ENCODE measurements at places on chromosomes 7 and 10. TPM values are rescaled to one million over a fixed set of nuclear protein-coding genes. Genes with fewer than 3 reads are reported as not detected.

DNA sequence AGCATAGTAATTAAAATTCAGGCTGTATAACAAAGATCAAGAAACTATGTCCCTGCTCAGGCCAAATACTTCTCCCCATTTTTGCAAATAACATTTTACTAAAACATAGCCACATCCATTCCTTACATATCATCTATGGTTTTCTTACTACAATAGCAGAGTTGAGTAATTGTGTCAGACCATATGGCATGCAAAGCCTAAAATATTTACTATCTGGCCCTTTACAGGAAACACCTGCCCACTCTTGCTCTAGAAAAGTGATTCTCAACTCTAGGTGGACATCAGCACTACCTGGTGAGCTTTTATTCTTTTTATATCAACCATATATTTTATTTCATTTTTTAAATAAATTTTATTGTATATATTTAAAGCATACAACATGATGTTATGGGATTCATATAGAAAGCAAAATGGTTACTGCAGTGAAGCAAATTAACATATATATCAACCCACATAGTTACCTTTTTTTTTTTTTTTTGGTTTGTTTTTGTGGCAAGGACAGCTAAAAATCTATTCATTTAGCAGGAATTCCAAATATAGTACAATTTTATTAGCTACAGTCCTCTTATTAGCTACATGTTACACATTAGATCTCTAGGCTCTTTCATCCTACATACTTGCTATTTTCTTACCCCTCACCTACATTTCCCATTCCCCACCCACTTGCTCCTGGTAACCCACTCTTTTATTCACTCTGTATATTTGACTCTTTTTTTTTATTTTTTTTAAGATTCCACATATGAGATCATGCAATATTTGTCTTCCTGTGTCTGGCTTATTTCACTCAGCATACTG, 19.6 kb downstream of the ABI1 start:
- H3K36me3 ChIP-seq, result peaks cover 37% of the 10 kb centered on the region
- peak overlapping the region; percentile 48 for H3K4me3 ChIP-seq
- peak overlapping the region; percentile 72 for H3K27ac ChIP-seq

- no peak for DNase-seq
- no peak overlapping the region for H3K27ac ChIP-seq
- no peak overlapping the region for H3K4me3 ChIP-seq
- no peaks in the 10 kb centered on the region for H3K36me3 ChIP-seq
- H3K4me1 ChIP-seq, result peaks cover 36% of the 10 kb centered on the region
- H3K27me3 ChIP-seq, result no peaks in the 10 kb centered on the region
These were observed 5.4 kb downstream of the ASB13 start for GRCh38 chr10:5661043-5661442.

Gene STARD3NL
- total RNA-seq, result 12.8 TPM

Gene RAB19
- total RNA-seq, result 6.5 TPM

DNA sequence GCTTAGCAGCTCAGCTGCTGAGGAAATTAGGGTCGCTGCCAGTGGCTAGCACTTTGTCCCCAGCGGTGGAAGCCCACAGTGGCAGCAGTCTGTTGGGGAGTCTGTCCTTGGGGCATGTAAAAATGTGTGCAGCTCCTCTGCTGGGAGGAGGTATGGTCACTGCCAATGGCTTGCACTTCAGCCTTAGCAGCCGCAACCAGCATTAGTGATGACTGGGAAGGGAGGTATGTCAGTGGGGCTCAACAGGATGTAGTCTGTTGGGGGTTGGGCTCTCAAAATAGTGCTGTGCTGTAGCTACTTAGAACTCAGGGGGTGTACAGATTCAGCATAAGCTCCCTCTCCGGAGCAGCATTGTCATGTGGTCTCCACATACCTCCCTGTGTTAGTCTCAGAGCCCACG, 189.9 kb downstream of the ZEB1 start:
- peaks cover 9% of the 10 kb centered on the region for H3K4me1 ChIP-seq
- peaks cover 63% of the 10 kb centered on the region for H3K36me3 ChIP-seq
- no peak overlapping the region for H3K4me3 ChIP-seq

Gene CHAT
- not detected for total RNA-seq

GRCh38 chr10:101043363-101043707, 12.3 kb downstream of the SFXN3 start:
- H3K27ac ChIP-seq, result peak overlapping the region; percentile 61
- no peaks in the 10 kb centered on the region for H3K36me3 ChIP-seq
- no peak for DNase-seq
- H3K4me3 ChIP-seq, result peak overlapping the region; percentile 97
- peaks cover 24% of the 10 kb centered on the region for H3K4me1 ChIP-seq

Gene CASD1
- total RNA-seq, result 33.8 TPM

DNA sequence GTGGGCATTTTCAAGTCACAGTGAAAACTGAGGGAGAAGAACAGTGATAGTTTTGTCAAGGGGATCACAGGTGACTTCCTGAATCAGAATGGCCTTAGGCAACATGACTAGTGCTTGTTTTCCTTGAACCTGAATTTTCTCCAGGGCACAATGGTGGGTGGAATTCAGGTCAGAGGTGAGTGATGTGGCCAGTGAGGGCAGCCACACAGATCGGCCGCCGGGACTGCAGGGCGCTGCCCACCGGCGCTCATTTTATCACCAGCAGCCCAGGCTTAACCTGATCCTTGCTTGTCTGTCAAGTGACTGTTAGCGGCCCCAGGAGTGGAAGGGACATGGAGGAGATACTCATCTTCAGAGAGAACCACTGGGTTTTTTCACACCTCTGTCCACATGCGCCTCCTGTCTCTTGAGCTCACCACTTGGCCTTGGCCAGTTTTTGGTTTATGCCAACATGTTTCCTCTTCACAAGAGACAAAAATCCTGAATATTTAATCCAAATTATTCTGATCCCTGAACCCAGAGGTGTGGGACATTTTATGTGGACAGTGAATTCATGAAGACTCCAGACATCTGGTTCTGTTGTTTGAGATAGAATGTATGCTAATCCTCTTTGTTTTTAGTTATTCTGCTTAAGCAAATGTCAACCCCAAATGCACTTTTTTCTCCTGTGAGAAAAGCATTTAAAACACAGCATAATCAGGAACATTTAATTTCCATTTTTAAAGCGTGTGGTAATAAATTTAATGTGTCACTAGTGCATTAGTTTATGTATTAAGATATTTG, 108.7 kb downstream of the DOCK1 start:
- no peak overlapping the region for H3K27ac ChIP-seq
- no peaks in the 10 kb centered on the region for H3K4me1 ChIP-seq

DNA sequence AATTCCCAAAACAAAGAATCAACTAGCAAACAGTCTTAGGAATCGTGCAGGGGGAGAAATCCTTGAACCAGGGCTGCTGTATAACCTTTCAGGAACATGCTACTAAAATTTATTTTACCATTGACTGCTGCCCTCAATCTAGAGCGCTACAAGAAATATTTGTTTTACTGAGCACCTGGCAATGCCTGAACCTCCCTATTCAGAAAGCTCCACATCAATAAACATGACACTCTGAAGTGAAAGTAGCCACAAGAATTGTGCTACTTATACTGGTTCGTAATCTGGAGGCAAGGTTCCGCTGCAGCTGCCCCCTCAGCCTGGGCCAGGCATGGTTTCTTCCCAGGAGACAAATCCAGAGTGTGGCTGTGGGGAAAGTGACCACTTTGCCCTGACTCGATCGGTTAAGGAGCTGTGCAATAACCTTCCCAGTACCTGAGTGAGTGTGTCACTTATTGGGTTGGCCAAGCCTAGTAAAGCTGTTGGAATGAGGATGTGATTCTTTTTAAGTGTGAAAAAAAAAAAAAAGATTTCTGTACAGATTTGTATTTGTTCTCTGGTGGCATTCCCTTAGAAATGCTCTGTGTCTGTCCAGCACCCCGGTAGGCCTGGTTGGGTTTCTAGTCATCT, 7.7 kb downstream of the VWA2 start:
- DNase-seq, result no peak
- peaks cover 19% of the 10 kb centered on the region for H3K27me3 ChIP-seq
- H3K4me1 ChIP-seq, result no peaks in the 10 kb centered on the region
- H3K4me3 ChIP-seq, result no peak overlapping the region

- H3K4me3 ChIP-seq, result no peak overlapping the region
- no peaks in the 10 kb centered on the region for H3K27me3 ChIP-seq
These were observed 39.2 kb downstream of the XPNPEP1 start for GRCh38 chr10:109883859-109884771.

DNA sequence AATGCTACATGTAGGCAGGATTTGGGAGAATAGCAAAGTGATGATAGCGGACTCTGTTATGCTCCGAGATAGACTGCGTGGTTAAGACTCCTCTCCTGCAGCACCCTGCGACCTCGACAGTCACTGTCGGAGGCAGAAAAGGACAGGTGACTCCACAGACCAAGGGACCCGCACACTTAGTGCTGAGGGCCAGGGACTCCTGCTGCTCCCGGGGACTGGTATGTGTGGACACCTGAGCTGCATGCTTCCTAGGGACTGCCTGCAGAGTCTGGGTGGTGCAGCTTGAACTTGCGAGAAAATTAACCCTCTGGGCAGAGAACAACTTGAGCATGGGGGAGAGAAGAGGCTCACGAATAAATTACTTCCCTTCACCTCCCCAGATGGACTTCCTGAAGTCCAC, 407.1 kb upstream of the PFKP start:
- H3K36me3 ChIP-seq, result no peaks in the 10 kb centered on the region
- peaks cover 2% of the 10 kb centered on the region for H3K4me1 ChIP-seq
- no peak for DNase-seq
- no peak overlapping the region for H3K27ac ChIP-seq

GRCh38 chr7:112779667-112780066, 10.5 kb downstream of the TMEM168 start:
- H3K27me3 ChIP-seq, result no peaks in the 10 kb centered on the region
- DNase-seq, result no peak
- no peak overlapping the region for H3K27ac ChIP-seq
- no peak overlapping the region for H3K4me3 ChIP-seq
- H3K4me1 ChIP-seq, result peaks cover 48% of the 10 kb centered on the region

- H3K27me3 ChIP-seq, result peaks cover 3% of the 10 kb centered on the region
- H3K27ac ChIP-seq, result no peak overlapping the region
- no peaks in the 10 kb centered on the region for H3K36me3 ChIP-seq
- DNase-seq, result no peak
- H3K4me3 ChIP-seq, result no peak overlapping the region
These were observed 31.2 kb downstream of the WDR86 start for GRCh38 chr7:151378496-151379192.

DNA sequence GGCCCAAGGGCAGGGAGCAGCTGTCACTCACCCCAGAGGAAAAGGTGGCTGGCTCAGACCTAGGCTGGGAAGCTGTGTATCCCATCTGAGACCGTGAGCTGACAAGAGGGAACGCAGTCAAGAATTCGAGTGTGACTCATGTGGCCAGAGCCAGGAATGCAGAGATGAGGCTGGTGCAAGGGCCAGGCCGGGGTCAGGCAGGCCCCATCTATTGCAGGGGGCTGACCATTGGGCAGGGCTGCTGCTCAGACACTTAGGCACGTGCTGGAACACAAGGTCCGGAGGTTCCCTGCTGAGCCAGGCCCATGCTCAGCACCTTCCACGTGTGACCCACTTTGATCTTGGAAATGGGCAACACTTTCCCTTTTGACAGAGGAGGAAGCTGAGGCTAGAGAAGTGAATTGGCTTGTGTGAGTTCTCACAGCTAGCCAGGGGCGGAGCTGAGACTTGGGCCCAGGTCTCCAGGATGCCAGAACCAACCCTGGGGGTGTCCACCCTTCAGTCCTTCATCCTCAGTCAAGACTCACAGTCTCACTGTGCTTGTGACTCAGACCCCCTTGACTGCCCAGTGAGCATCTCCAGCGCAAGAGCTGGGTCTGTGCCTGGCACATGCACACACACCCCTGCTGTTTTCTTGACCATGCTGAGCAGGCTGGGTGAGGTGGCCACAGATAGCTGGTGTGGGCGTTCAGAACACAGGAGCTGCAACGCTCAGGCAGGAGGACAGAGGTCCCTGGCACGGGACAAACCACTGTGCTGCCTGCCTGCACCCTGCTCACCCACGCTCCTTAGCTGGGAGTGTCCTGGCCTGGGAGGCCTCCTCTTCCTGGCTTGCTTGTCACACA, 47.6 kb upstream of the PPIF start:
- H3K36me3 ChIP-seq, result peaks cover 19% of the 10 kb centered on the region
- no peak for DNase-seq
- H3K4me1 ChIP-seq, result no peaks in the 10 kb centered on the region
- no peak overlapping the region for H3K4me3 ChIP-seq
- H3K27me3 ChIP-seq, result no peaks in the 10 kb centered on the region

Gene KCP
- total RNA-seq, result 0.29 TPM

DNA sequence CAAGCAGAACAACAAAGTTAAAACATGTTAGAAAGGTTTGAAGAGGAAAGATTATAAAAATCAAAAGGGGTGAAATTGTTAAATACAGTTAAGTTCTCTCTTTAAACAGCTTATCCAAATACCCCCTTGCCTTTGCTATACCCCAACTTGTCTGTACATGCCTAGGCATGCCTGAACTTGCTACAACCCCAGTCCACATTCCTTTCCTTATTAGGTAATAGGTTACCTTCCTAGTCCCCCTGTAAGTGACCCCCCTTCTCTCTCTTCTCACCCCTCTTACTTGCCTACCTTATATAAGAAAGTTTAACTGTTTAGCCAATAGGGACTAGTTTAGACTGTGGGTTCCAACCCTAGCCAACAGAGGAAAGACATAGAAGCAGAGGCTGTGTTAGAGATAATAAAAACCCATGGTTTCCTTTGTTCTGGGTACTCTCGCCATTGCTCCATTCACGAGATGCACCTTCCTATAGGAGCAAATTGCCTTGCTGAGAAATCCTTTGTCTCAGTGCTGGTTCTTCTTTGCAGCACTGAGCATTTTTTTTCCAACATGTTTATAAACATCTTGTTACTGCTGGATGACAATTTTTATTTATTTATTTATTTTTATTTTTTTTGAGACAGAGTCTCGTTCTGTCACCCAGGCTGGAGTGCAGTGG, 282.2 kb upstream of the GALNT17 start:
- H3K36me3 ChIP-seq, result no peaks in the 10 kb centered on the region
- no peak for DNase-seq
- H3K27me3 ChIP-seq, result no peaks in the 10 kb centered on the region
- no peaks in the 10 kb centered on the region for H3K4me1 ChIP-seq

DNA sequence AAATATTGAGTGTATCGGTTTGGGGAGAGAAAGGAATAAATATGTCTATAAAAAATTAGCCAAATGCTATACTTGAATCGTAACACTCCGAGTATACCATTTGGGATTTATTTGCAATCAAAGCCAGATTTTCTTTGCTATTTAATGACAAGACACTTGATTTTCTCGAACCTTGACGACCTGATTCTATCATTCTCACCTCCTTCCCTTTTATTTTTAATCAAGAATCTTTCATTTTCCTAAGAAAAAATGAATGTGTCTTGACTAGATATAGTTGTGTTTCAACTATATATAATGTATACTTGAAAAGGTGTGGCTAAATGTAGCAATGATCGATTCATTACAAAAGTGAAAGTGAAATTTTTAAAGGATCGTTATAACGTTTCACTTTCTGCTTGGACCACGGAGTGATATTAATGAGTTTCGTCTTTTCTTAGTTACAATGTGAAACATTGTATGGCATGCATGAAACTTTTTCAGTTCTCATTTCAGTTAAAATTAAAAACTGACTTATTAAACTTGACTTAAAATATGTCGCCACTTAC, 562 bp downstream of the NUB1 start:
- H3K36me3 ChIP-seq, result no peaks in the 10 kb centered on the region
- DNase-seq, result no peak
- peak overlapping the region; percentile 76 for H3K4me3 ChIP-seq

Measured in naive thymus-derived CD8-positive, alpha-beta T cell (primary cell).